Right ventricle myocardium inferior (tissue), 1 donor: ENCODE measurements at places on chromosomes 13 and 19. TPM values are rescaled to one million over a fixed set of nuclear protein-coding genes. Genes with fewer than 3 reads are reported as not detected.

The CALR3 gene
- not detected for total RNA-seq

- no peak for DNase-seq
Measured at GRCh38 chr19:17684256-17684655, 3.9 kb downstream of the UNC13A start.

GRCh38 chr19:54164369-54165068 lies 5.0 kb upstream of the LENG1 start:
- no peak for DNase-seq

The CGB7 gene
- total RNA-seq = not detected

- DNase-seq = no peak
Measured at GRCh38 chr19:45547965-45548609, 36.5 kb downstream of the OPA3 start.

GRCh38 chr13:43757266-43757665 lies 29.5 kb downstream of the ENOX1 start:
- DNase-seq = no peak

- no peak for DNase-seq
Measured at GRCh38 chr13:83183439-83184149, 698.7 kb downstream of the SLITRK1 start.

- DNase-seq = no peak
Measured at GRCh38 chr19:9032136-9032631, 22.0 kb upstream of the MUC16 start.

The ZNF565 gene
- total RNA-seq = 4.6 TPM

DNA sequence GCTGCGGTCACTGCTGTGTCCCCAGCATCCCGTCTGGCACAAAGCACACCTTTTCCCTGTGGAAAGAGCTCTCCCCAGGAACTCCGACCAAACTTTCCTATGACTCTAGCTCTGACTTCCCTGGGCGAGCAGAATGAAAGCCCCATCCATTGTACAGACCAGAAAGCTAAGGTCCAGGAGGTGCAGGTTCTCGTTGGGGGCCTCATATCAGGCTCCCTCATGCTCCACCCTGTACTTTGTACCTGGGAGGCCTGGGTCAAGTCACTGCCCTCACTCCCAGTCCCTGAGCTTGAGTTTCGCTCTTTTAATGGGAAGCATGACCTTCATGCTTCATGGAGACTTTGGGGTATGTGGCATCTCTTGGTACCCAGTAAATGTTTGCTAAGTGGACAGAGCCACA lies 18.4 kb downstream of the CYTH2 start:
- no peak for DNase-seq

DNA sequence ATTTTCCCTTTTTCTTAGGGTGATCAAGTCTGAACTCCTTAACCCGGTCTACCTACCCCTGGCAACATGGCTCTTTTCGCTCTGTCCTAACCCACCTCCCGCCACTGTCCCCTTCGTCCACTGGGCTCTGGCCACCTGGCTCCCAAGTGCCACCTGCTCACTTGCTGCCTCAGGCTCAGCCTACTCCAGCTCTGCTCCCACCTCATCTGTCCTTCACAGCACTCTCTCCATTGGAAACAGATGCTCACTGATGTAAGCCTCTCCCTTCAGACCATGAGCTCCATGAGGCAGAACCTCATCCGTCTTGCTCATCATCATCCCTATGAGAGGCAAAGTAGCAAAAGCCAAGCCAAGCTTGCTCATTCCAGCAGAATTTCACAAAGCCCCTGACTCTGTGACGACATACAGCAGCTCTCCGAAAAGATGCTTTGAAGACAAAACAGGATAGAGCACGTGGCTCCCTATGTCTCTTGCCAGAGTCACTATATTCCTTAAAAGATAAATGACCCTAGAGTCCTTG lies 35.3 kb upstream of the AMER2 start:
- DNase-seq = no peak

GRCh38 chr13:47539317-47539716 lies 461.8 kb downstream of the SUCLA2 start:
- DNase-seq = no peak

GRCh38 chr13:79480954-79481684 lies at the start of gene NDFIP2:
Gene NDFIP2 (plus strand): TSS chr13:79481155. CDS start chr13:79481204, 49 bp downstream.
- peak; percentile 92 for DNase-seq

DNA sequence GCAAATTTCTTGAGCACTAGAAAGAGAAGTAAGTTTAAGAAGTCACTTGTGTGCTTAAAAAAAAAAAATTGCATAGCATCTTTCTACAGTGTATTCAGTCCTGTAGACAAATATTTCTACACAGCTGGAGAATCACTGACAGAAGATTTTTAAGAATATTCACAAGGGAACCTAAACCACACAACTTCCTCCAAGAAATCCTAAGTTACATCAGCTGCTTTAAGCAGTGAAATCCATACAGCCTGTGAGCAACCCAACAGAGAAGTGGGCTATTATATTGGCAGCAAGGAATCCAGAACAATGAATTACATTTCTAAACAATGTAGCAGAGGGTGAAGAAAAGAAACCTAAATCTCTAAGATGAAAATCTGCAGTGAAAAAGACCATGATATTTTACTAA lies 1.5 kb downstream of the DOCK9 start:
- no peak for DNase-seq

DNA sequence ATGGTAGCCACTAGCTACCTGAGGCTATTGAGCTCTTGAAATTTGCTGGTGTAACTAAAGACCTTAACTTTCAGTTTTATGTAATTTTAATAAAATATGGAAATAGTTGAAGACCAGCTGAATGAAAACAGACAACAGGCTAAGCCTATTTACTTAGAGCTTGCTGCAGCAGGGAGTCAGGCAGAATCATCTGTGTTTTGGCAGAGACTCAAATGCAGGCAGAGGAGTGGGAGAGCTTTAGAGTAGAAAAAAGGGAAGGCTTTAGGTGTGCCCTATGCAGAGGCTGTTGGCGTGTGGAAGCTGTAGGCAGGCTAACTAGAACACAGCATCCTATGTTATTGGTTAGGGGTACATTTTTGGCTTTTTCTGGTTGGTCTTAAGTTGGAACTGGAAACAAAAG lies 304.9 kb upstream of the NBEA start:
- no peak for DNase-seq

DNA sequence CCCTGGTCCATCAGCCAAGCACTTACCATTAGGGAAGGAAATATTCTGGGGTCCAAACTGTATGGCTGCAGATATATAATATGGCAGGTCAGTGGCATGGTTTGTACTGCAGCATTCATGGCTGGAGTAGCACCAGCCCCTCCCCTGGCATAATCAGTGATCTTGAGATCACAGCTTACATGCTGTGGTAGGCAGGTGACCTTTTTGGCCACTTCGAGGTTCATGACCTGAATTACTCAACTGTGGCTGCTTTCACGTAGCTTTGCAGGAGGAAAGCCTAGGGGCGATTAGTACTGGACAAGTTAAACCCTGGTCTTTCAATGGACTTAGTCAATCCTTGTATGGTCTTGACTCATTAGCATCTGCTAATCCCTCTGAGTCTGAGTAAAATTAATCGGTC lies 169.8 kb downstream of the SPRY2 start:
- no peak for DNase-seq

The TMEM190 gene
- total RNA-seq = not detected
